ENCODE measurements at places on chromosomes 16 and 17.
A peak's percentile ranks its signal among the peaks of the same experiment; 100 is the strongest.

- DNase-seq: no peak
Measured at GRCh38 chr16:57711346-57711745, 16.7 kb downstream of the DRC7 start.

DNA sequence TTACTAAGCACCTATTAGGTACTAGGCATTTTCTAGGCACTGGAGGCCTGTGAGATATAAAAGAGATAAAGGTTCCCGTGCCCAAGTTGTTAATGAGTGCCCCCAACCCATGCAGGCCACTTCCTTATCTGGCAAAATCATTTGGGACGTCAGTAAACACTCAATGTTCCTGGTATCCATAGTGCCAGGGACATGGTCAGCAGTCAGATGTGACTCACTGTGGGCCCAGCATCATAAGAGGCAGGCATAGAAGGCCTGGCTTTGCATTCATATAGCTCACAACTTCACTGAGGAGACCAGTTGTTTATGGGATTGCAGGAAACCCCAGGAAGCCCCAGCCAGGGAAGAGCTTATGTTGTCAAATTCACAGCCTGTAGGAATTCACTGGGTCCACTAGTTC is 81.1 kb downstream of the MRC2 start:
- DNase-seq: no peak

DNA sequence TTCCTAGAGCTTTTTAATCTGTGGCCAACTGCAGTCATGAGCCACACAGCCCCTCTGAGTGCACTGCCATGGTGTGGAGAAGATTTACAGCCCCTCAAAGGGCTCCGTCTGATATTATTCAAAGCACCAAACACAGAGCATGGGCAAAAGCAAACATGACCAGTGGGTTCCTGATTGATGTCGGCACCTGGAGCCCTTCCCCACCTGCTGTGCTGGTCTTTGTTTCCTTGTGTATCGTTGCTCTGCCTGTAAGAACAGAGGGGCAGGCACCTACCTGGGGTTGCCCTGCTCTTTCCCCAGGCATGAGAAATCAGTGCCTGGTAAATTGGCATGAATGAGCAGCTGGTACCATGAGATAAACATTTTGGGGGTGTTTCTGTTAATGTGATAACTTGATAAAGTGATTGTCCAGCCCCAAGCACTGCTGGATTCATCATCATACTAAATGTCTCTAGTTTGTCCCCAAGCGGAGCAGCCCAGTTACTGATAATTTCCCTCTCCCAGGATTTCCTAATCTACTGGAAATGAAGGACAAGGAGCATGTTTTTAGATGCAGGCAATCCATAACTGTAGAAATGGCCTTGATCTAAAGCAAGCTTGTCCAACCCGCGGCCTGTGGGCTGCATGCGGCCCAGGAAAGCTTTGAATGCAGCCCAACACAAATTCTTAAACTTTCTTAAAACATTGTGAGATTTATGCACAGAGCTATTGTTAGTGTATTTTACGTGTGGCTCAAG is 5.0 kb upstream of the SPIRE2 start:
- no peak for DNase-seq

DNA sequence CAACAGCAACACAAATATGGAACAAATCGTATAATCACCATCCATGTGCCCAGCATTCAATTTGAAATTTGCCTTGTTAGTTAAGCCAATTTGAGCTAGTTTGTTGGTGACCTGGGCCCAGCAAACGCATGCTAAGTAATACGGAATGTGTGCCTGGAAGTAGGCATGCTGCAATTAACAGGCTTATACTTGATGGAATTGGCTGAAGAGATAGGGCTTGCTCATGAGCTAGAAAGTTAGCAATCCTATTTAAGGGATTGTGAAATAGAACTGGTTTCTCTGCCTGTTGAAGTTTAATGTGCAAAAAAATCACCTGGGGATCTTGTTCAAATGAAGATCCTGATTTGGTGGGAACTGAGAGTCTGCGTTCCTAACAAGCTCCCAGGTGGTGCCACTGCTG is 8.5 kb upstream of the LPO start:
- DNase-seq: no peak

- no peak for DNase-seq
Measured at GRCh38 chr17:55496094-55496881, 15.0 kb downstream of the SMIM36 start.

DNA sequence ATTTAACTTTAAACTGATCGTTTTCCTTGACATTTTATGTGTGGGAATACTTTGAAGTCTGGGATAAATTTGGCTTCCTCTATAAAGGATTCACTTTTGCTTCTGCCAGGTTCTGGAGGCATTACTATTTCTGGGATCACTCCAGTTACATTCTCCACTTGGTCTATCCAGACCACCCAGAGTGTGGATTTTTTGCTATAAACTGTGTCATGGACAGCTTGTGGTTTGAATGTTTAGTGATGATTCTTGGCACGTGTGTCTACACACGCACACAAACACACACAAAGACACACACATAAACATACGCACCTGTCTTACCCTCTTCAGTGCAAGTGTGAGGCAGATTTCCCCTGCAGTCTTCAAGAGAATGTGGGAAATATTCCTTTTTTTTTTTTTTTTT is 27.4 kb upstream of the MSI2 start:
- no peak for DNase-seq

DNA sequence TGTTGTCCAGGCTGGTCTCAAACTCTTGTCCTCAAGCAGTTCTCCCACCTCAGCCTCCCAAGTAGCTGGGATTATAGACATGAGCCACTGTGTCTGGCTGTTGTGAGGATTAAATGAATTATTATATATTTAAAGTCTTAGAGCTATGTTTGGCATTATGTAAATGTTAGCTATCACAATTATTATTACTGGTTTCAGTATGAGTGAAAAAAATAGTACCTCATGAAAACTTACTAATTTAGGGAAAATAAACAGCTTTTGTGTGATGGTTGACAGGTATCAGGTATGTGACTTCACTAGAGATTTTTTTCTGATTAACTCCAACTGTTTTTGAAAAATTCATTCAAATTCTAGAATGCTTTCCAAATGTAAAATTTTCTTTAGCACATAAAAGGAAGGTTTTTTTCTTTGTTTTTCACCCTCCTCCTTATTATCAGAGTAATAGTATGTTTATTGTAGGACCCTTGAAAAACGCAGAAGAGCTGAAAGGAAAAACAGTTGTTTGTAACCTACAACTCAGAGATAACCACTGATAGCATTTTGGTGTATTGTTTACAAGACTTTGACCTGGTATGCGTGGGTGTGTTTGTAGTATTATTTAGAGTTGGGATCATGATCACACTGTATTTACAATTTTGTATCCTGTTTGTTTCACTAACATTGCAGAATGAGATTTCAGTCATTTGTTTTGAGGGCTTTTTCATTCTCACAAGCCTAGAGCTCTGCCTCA is 13.2 kb downstream of the NLK start:
- DNase-seq: no peak

DNA sequence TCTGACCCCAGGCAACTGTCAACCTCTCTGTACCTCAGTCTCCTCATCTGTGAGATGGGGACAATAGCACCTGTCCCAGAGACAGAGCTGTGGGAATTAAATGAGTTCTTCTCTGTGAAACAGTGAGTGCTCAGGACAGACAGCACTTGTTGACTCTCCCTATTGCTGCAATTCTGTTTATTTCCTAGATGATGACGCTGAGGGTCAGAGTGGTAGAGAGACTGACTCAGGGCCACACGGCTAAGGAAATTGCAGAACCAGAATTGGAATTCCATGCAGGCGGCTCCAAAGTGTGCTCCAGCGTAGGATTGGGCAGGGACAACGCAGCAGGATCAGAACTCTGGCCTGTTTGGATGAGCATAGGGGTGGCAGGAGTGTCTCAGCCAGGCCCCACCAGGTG is 302.2 kb downstream of the C16orf95 start:
- DNase-seq: no peak

DNA sequence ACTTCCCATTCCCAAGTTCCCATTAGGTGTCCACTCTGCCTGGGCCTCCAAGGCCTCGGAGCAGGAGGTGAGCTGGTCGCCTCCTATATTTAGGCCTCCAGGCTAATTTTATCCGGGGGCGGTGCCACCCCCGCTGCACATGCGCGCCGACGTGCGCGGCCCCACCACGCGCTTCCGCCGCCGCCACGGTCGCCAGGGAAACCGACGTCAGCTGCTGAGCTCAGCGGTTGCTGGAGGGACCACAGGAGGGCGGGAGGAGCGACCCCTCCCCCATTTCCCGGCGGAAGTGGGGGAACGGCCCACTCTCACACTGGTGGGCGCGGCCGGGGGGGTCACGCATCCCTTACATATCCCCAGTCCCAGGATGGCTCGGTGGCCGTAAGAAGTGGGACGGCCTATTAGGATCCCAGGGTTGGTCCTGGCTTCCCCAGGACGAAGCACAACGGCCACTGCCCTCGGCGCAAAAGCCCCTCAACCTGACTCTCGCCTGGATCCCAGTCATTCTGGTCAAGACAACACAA is 1.0 kb downstream of the PER1 start:
- peak; percentile 87 for DNase-seq

GRCh38 chr17:4221899-4222659 is 41.7 kb downstream of the ANKFY1 start:
- no peak for DNase-seq

GRCh38 chr16:30546115-30546514 is 11.5 kb upstream of the ZNF747 start:
- DNase-seq: no peak

- DNase-seq: no peak
Measured at GRCh38 chr16:75152635-75153034, 4.3 kb downstream of the ZFP1 start.

GRCh38 chr17:48944515-48945260 is at the start of gene SNF8:
Gene SNF8, minus strand, starts transcription at chr17:48944842. Its CDS starts 108 bp downstream, at chr17:48944734.
- peak; percentile 91 for DNase-seq

DNA sequence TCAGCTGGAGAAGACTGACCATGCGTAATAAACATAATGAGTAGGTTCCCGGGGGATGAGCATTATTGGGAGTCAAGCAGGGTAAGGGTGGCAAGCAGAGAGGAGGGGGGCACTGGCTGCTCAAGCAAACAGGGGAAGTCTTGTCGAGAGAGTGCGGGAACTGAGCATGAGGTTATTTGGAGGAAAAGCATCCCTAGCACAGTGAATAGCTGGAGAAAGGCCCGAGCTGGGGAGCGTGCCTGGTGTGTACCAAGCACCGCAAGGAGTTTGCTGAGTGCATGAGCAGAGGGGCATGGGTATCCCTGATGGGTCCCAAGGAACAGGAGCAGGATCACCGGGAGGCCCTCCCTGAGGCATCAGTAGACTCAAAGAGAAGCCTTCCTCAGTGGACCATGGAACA is 17.2 kb downstream of the CYTH1 start:
- no peak for DNase-seq

- peak; percentile 82 for DNase-seq
Measured at GRCh38 chr17:50087246-50087911, 7.8 kb upstream of the PDK2 start.

DNA sequence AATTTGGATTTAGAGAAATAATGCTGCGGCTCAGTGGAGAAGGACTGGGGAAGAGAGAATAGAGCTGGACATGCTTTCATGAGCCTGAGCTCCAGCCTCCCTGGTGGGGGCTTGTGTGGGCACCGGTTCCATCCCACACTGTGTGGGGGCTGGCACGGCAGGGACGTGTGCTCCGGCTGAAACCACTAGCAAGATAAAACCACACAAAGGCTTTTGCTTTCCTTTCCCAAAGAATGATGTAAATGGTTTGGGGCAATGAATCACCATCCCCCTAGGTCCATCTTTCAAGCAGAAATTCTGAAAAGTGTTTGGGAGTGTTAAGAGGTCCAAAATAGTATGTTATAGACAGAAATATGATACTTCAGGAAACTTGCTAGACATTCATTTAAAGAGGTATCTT is 77.0 kb downstream of the CDH11 start:
- no peak for DNase-seq

DNA sequence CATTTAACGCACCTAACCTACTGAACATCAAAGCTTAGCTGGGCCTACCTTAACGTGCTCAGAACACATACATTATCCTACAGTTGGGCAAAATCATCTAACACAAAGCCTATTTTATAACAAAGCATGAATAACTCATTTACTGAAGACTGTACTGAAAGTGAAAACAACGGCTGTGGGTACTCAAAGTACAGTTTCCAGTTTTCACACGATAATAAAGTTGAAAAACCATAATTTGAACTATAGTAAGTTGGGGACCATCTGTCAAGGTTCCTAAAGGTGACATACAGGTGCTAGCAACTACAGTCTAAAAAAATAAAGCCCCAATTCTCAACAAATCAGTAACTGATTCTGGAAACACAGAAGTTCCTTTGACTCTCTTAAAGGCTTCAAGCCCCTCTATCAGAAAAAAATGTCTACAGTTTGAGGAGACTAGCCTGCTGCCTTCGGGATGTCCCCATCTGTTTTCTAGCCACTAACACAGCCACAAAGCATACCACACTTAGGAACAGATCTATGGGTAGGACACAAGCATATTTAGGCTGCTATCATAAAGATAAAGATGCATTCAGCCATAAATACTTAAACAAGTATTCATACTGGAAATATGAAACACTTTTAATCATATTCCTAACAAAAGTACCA is 71.3 kb downstream of the KANSL1 start:
- DNase-seq: peak; percentile 28

DNA sequence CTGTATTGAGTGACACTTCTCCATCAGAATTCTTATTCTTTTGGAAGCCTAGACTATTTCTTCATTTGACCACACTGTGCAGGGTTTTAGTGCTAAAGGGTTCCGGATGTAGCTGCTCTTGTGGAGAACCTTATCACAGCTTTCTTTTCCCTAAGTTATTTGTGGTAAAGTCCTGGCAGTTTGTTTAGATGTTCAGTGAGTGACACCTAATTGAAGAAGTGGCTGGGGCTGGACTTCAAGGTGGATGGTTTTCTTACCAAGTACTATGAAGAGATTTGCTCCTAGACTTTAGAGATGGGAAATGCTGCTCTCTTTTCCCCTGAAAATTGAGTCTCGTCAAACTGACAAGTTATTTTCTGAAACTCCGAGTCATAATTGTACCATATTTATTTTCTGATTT is 144.0 kb upstream of the TBX2 start:
- no peak for DNase-seq

- peak; percentile 98 for DNase-seq
Measured at GRCh38 chr17:76501018-76501826, at the start of gene RHBDF2. Gene RHBDF2, minus strand, starts transcription at chr17:76501423. Its CDS starts 19,899 bp downstream, at chr17:76481524.

- DNase-seq: no peak
Measured at GRCh38 chr17:13728781-13729180, 127.1 kb upstream of the HS3ST3A1 start.

GRCh38 chr16:471353-472198 is 46.1 kb downstream of the RAB11FIP3 start:
- no peak for DNase-seq

GRCh38 chr17:17790637-17791464 is 45.9 kb downstream of the SREBF1 start:
- DNase-seq: no peak

DNA sequence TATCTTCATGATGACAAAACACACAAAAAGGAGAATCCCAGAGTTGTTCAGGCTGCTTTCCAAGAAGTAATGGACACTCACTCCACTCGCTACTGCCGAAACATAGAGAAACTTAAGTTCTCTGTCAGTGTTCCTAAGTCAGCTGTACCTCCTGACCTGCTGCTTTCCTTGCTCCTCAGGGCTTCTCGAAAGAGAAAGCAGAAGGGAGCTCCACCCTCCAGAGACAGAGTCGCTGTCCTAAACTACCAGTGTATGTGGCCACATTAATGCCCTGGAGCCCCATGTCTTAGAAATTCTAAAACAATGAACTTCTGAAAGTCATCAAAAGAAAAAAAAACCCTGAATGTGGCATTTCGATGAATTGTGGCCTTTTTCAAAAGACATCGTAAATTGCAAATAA is 390.8 kb upstream of the MON1B start:
- DNase-seq: no peak

- DNase-seq: no peak
Measured at GRCh38 chr16:642189-643049, 791 bp downstream of the MCRIP2 start.

GRCh38 chr17:81119223-81120148 is 45.8 kb upstream of the PVALEF start:
- DNase-seq: peak; percentile 85
